ENCODE measurements at places on chromosomes 7 and 10.

GRCh38 chr7:27104341-27105058 lies 2.0 kb upstream of the HOXA2 start:
- no peak for DNase-seq

- DNase-seq: no peak
These were observed 132.7 kb upstream of the HABP2 start for GRCh38 chr10:113420057-113420732.

DNA sequence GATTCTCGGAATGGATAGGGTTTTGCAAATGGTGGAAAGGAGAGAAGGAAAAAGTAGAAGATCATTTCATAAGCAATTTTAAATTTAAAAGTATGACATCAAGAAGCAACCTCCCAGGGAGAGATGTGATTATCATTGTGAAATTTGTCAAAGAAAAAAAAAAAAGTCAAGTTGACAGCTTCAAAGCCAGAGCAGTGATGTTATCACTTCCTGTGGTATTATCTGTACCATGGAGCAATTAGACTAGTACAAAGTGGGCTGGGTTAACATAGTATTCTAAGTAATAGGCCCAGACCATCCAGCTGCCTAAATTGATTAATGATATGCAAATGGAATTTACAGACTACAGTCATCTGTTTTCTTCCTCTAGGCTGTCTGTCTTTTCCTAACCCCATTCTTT lies 84.0 kb upstream of the NPY start:
- no peak for DNase-seq

DNA sequence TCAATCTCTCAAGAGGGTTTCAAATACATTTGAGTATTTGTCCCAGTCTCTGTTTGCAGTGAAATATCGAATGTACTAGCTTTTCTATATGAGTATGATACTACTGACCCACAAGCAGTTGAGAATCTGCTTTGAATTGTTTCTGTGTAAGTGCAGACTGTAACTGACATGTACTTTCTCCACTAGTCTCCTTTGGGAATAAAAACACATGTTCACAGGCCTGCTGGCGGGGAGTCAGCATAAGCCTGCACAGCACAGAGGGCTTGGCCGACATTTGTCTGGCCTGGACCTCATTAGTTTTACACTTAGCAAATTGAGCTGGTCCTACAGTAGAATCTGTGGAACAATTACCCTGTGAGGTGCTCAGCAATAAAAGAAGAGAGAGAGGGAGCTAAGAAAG lies 72.6 kb downstream of the ITGB8 start:
- DNase-seq: no peak

DNA sequence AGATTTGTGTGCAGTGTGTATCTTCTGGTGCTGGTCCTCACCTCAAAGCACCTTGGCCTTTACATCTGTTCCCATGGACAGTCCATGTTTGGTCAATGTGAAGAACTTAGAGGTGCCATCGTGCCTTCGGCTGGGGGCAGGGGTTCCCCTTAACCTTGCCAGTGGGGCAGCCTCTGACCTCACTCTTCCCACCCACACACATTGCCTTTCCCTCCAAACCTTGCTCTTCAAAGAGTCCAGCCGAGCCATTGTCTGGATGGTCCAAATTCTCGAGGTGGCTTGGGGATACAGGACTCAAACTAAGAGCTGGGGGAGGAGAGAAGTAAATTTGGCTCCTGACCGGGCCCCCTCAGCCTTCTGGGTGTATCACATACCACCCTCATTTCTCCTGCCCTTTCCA lies 76.2 kb upstream of the HABP2 start:
- DNase-seq: no peak

GRCh38 chr7:103348452-103348851 lies 1.0 kb downstream of the PSMC2 start:
- no peak for DNase-seq

DNA sequence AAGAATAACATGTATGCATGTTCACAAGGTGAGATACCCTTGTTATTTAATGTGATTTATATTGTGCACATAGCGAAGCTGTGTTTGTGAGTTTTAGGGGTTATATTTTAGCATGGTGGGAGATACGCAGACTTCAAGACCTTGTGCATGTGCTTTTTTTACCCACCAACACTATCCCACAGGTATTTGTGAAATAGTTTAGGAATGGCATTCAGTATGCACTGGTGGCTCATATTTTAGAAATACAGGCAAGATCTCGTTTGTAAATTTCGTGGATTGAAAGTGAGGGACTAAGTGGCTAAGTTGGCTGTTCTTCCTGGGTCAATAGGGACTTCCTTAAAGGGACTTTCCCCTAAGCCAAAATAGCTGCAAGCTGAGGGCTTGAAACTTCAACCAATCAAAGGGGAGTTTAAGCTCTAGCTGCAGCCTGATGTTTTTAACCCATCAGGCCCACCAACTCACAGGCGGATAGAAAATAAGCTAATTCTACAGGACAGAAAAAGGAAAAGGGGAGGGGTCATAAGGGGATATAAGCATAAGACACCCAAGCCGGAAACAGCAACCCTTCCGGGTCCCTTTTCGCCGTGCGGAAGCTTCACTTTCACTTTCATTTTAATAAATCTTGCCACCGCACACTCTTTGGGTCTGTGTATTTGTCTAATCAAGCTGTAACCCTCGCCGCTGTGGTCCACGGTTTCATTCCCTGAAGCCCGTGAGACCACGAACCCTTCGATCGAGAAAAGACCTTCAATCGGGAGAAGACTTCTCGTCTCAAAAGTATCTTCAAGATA lies 291.0 kb downstream of the GPR158 start:
- no peak for DNase-seq
